Kidney (tissue), 22 donors: ENCODE measurements at places on chromosomes 2 and 18. TPM values are rescaled to one million over a fixed set of nuclear protein-coding genes. Genes with fewer than 3 reads are reported as not detected.

Gene DES
- total RNA-seq: 74.2 TPM

DNA sequence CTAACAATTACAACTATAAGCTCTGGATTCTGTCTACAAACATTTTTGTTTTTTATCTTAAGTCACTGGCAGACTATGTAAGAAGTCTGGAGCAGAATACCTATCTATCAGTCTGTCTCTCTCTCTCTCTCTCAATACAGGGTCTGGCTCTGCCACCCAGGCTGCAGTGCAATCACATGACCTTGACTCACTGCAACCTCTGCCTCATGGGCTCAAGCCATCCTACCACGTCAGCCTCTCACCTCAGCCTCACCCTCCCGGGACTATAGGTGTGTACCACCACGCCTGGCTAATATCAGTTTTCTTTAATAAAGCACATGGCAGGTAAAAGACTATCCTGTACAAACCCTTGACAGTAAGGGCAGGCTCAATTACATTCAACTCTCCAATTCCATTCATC is 96.9 kb downstream of the OSBPL1A start:
- DNase-seq: no peak

DNA sequence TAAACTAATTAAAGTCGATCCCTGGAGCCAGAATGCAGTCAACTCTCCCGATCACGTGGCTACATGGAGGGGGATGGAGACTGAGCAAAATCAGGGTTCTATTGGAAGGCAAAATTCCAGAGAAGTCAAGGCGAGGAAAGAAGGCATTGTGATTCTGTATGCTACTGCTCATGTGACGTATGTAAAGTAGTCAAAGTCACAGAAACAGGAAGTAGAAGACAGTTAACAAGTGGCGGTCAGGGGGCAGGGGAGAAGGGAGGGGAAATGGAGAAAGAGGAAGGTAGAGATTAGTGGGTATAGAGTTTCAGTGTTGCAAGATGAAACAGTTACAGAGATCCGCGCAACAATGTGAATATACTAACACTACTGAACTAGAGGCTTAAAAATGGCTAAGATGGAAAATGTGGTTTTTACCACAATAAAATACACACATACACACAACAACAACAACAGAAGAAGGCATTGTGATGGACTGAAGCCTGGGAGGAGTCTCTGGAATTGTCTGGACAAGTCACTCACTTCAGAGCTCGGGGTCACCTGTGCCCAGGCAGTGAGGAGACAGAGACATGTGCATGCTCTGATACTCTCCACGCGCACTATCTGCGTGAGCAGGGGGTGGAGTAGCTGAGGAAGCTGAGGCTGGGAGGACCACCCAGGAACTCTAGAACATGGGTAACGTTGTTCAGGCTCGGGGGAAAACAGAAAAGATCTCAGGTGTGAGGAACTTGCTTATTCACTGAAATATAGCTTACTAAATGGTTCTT is 89.9 kb upstream of the CDCA7 start:
- DNase-seq: peak; percentile 71

- DNase-seq: peak; percentile 85
These were observed at the start of gene ITSN2 for GRCh38 chr2:24360050-24360962. ITSN2 (minus strand) TSS chr2:24360536; CDS start chr2:24328082, 32,454 bp downstream.

- DNase-seq: no peak
These were observed 101.7 kb downstream of the KLHL29 start for GRCh38 chr2:23486684-23487075.
